NCI-H1048 (cell line): ENCODE measurements at places on chromosomes 6 and 20.
A peak's percentile ranks its signal among the peaks of the same experiment; 100 is the strongest.

GRCh38 chr6:131244942-131245341 is 109.7 kb downstream of the AKAP7 start:
- no peak for DNase-seq

DNA sequence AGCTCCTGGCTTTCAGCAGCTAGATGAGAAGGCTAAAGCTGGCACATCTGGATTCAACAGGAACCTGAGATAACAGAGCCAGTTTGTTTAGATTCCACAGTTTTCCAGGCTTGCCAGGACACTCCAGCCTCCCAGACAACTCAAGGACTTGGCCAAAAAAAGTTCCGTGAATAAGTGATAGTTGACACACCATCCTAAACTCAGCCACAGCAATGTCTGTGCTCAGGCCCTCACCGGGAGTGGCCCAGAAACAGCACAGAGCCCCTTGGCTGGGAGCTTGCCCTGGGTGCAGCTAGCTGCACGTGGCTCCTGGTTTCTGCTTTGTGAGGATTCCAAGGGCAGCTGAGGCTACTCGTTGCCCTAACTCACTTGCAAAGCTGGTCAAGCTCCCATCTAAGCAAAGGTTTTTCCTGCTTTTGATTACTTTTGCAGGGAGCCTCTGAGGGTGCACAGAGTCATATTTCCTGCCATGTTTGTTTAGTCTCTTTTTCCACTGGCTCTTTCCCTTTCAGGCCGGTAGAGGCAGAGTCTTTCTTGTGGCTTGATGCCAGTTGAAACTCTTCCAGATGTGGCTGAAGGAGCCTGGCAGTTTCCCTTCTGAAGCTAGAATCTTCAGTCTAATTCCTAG is 118.3 kb upstream of the ECI2 start:
- no peak for DNase-seq

DNA sequence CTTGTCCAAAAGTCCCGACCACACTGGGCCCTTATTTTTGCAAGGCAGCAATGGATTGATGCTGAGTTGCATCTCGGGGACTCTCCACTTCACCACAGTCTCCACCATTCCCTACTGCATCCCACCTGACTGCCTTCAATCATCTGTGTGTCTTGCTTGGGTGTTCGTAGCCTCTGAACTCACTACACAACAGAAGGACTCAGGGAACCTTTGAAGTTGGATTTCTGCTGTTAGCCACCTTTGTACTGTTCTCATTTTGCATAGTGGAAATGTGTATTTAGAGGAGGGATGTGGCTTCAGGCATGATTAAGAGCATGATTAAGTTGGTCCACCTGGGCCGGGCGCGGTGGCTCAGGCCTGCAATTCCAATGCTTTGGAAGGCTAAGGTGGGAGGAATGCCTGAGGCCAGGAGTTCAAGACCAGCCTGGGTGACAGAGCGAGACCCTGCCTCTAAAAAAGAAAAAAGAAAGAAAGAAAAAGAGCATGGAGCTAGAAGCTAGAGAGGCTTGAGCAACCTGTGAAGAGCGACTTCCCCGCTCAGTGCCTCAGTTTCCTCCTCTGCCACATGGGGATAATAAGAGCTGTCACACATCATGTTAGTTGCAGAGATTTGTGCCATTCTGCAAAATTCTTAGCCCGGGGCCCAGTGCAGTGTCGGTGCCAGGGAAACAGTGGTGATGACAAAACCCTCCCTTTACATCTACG is 121.3 kb upstream of the PTPN1 start:
- DNase-seq: no peak

DNA sequence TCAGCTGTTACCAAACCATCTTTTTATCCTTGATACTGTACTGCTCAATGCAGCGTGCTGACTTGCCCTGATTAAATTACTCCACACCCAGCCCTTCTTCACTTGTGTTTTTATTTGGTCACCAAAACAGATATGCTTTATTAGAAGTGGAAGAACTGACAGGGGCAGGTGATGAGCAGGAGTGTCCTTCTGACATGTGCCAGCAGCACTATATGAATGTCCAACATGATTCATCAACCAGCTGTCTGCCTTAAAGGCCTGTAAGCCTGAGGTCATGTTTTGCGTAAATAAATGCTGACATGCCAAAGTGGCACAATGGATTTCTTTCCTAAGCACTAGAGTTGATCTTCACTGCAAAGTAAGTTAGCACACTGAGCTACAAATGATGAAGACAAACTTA is 15.4 kb downstream of the POPDC3 start:
- DNase-seq: no peak

GRCh38 chr6:255041-255750 is 37.1 kb upstream of the DUSP22 start:
- no peak for DNase-seq

- no peak for DNase-seq
Observed at GRCh38 chr20:45495501-45495941, 19.9 kb downstream of the SPINT3 start.

DNA sequence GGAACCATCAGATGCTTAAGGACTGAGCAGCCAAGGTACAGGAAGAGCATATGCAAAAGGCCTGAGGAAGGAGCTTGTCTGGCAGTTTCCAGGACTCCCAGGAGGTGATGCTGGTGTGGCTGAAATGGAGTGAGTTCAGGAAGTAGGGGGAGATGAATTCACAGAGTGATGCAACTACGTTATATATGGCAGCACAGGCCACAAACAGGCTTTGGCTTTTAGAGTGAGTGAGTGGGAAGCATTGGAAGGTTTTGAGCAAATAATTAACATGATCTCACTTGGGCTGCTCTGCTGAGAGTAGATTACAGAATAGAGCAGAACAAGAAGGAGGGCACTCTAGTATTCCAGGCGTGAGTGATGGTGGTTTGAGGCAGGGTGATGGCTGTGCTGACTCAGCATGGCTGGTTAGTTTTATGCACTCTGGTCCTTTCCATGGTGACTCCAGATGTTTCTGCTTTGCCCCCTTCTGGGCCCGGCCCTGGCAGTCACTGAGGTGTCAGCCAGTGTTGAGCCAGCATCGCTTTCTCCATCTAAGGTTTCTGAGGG is 6.5 kb downstream of the BTN2A2 start:
- no peak for DNase-seq

DNA sequence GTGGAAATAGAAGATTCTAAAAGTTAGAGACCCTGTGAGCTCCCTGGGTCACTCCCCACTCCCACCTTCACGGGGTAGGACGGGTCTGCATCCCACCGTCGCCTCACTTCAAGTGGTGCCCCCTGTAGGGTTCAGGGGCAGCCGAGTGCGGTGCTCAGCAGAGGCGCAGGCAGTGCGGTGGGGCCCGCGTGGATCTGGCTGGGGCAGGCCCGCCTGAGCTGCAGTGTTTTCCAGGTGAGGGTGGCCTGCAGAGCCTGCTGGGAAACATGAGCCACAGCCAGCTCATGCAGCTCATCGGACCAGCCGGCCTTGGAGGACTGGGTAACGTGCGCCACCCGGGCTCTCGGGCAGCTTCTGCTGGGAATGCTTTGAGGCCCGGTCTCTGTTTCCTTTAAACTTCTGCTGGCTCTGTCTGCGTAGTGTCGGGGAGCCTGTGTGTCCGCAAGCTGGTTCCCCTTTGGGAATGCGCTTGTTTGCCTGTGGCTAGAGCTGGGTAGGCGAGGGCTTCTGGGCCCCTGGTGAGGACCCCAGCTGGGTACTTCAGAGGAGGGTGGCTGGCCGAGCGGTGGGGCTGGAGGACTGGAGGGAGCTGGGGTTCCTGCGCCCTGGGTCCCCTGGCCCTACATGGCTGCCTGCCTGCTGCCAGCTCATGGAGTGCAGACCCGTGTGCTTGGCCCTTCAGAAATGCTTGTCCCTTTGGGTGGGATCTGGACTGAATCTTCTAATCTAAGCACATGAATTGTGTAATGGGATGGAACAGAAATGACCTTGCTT is 3.8 kb downstream of the ADRM1 start:
- DNase-seq: no peak

DNA sequence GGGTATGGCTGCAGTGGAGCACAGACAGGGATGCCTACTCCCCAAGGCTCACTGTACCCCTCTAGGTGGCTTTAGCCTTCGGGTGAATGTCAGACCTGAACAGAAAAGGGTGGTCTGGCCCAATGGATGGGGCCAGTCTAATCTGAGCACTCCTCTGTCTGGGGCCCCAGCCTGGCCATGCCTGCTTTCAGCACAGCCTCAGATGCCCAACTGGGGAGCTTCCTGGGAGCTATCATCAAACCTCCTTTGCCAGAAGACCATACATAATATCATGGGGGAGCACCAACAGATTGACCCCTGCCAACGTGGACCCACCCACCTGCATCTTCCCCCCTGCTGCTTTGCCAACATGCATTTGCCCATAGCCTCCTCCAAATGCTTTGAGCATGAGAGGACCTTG is 454.1 kb upstream of the KHDRBS2 start:
- no peak for DNase-seq

DNA sequence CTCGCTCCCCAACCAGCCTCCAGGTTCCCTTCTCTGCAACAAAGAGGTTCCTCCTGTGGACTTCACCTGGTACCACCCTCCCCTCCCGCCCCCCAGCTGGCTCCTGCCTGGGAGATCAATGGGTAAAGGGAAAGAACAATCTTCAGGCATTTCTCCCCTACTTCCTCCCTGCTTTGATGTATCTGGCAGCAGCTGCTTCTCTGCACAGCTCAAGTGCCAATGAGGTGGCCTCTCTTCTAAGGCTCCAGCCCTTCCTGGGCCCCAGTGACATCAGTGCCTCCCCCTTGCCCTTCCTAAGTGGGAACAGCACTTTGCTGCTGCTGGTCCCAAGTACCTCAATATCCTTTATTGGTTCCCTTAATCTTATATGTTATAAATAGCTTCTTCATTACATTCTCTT is 23.5 kb downstream of the MOCS1 start:
- no peak for DNase-seq

DNA sequence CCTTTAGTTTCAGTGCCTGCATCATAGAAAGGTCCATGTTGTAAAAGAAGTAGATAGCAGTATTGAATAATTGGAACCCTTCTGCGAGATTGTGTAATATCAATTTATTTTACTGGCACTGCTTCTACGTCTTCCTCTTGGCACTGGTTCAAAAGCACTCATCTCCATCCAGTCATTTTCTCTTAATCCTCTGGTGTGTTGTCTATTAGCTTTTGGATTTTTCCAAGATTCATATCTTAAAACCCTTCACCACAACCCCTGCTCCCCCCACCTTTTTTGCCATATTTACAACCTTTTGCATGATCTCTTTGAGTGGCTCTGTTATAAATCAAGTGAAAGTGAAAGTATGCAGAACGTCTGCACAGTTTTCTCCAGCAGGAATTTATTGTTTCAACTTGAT is 76.6 kb upstream of the HSF2 start:
- peak; percentile 1 for DNase-seq

DNA sequence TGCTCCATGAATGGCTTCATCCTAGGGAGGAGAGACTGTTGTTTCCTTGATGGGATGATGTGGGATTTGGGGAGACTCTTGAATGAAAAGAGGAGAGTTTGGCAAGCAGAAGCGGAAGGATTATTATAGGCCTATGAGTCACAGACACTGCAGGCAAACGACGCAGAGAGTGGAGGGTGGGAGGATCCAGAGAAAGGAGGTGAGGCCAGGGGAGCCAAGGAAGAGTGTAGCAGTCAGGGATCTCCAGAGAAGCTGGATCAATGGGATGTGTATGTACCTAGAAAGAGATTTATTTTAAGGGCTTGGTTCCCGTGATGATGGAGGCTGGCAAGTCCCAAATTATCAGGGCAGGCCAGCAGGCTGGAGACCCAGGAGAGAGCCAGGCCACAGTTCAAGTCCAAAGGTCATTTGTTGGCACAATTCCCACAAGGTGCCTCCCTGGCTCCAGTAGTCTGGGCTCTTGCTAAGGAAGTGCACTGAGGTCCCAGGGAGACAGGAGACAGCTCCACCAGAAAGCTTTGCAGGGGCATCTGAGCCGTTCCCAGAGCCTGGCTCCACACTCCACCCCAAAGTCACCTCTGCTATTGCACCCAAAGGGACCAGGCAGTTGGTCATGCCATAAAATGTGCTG is 76.0 kb downstream of the ADTRP start:
- DNase-seq: no peak
